Fibroblast of villous mesenchyme (primary cell): ENCODE measurements at places on chromosomes 6 and 20.

DNA sequence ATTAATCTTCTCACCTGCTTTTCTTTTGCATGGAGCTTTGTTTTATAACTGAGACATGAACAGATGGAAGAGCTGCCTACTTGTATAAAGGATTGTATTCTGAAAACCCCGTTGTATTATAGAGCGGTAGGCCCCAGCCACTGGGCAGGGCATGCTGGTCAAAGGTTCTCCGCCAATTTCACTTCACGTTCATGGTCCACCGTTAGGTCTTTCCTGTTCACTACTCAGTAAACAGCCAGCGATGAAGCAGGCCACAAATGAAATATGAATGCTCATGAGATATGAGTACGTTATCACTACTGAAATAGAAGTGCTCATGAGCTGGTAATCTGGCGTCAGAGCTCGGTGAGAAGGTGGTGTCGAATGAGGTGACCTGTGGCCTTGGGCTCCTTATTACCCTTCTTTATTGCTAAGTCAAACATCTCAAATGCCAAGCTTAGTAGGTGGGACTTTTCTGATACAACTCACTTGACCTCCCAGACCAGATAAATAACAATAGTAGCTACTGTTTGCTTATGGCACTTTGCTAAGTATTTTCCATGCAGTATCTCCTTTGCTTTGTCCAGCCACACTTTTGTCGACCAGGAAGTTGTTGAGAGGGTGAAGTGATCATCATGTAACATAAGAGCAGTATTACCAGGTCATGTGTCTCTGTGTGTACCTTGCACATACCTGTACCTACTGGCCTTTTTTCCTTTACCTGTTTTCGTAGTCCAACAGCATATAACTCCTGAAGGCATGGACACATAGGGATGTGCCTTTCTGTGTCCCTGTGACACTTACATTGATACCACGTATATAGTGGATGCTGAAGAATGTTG lies 16.7 kb downstream of the EDN3 start:
- DNase-seq: no peak

DNA sequence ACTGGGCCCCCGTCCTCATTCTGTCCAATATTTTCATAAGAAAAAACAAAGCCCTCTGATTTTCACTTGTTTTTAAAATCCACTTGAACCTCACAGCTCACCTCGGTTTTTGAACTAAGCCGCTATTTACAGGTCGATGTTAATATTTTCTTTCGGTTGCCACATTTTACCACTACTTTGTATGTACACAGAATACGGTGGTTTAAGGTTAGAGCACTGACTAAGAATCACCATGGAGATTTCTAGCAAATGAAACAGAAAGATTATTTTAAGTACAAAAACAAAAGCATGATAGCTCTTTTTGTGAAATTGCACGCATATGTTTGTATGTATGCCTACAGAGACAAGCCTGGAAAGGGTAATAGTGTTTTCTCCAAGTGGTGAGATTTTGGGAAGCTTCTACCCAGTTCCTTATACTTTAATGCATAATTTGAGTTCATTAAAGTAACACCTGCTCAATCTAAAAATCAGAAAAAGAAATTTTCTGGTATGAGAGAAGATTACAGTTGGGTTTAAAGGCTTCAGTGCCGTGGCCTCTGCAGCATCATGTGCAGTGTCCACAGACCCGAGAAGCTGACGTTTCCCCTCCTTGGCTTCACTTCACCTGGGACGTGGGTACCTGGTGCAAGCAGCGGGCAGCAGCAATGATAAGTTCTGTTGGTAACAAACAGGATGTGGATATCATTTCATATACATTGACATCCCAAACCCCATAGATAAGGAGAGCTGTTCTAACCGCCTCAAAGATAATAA lies 144.0 kb downstream of the UST start:
- peak; percentile 37 for DNase-seq

DNA sequence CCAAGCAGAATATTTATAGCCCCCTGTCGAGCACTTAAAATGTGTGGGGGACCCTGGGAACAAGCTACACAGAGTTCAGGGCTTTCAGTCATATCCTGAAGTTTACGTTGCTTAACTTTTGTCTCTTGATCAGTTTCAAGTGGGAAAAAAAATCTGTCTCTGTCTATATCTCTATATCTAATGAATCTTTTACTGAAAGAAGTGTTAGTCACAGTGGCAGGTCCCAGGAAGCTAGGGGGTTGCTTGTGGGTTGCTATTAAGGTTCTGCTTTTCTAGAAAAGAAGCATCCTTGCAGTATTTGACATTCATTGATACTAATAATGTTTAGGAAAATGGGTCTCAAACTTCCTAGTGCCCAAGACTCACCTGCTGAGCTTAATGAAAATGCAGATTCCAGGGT lies 76.7 kb upstream of the CLDN20 start:
- no peak for DNase-seq

- no peak for DNase-seq
Measured at GRCh38 chr6:149015535-149016525, 269.0 kb downstream of the UST start.

DNA sequence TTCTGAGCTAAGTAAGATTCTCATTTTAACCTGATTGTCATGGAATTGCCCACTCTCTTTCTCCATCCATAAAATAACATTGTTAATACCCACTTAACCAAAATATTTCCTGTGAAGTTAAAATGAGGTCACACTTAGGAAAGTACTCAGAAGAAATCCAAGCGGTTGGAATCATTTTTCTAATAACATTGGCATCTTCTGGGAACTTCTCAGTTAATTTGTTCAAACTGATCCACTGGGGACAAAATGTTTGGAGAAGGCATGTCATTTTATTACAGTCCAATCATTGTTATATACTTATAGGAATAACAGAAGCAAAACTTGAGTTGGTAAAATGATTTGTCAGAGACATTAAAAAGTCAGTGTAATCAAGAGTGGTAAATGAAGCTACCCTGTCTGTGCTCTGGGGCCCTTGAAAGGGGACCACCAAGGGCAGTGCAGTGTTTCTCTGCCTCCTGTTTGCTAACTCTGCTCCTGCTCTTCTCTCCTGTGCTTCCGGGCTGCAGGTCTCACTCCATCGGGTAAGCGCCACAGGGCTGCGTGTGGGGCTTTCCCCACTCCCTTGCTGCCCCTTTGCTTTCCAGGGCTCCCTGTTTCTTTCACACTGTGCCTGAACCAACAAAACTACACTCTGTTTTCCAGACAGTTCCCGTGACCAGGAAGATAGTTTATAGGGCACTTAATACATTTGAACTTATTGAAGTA lies 50.1 kb downstream of the HDDC2 start:
- DNase-seq: no peak

- DNase-seq: no peak
Measured at GRCh38 chr20:37502654-37503053, 18.4 kb upstream of the NNAT start.
